ENCODE measurements at places on chromosomes 3 and 15. TPM values are rescaled to one million over a fixed set of nuclear protein-coding genes. Genes with fewer than 3 reads are reported as not detected.

- no peak for DNase-seq
These were observed at the start of gene CDCP1 for GRCh38 chr3:45145681-45146614. TSS of gene CDCP1 (minus strand) at chr3:45146378. CDS start at chr3:45146287, 91 bp downstream.

GRCh38 chr15:80710635-80711554 is 15.8 kb downstream of the ABHD17C start:
- no peak for DNase-seq

DNA sequence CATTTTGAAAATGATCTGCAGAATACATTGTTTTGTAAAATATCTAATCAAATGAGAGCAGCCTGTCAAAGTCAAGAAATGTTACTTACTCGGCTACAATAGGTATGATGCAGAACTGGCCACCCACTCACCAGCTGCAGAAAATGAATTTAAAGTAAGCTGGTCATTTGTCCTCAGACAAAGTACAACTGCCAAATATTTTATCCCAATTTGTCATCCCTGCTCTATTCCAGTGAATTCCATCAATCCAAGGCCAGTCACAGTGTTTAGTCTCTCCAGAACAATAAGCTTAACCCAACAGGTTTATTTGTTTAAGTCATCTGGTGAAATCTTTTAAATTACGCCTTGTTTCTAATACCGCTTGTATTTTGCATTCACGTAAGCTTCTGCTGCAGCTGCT is 46.6 kb upstream of the TCF12 start:
- DNase-seq: no peak

DNA sequence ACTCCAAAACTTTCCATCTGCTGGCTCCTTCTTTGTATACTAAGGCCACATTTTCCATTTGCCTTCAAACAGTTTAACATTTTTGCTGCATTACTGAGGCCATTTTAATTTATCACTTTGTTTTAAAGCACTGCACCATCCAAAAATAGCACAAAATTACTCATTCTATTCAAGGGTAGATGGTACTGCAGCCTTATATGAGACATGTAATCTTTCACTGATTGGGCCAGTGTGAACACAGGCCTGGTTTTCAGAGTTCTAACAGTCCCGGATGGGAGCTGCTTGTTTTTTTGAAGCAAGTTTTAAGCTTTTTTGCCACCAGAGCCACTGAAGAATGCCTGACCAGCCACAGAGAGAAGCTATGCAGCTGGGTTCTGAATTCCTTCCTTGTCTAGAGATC is 172.3 kb upstream of the TSC22D2 start:
- no peak for DNase-seq

- DNase-seq: peak; percentile 63
These were observed 489 bp downstream of the CSPG5 start for GRCh38 chr3:47578119-47578632.

DNA sequence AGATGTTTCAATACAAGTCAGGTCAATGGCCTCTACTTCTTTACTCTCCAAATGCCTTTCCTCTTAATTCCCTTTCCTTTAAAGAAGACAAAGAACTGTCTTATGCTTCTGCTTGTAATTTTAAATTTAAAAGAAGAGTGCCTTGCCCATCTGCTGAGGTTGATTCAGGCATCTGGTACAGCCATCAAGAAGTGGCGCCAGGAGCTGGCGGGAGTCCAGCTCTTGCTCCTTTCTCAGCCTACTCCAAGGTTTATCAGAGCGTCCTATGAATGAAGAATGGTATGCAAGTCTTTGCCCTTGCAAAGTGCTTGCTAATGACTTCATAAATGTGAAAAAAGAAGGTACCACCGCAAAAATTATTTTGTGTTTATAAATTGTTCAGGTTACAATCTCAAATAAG is 294.6 kb upstream of the TGFBR2 start:
- DNase-seq: no peak

DNA sequence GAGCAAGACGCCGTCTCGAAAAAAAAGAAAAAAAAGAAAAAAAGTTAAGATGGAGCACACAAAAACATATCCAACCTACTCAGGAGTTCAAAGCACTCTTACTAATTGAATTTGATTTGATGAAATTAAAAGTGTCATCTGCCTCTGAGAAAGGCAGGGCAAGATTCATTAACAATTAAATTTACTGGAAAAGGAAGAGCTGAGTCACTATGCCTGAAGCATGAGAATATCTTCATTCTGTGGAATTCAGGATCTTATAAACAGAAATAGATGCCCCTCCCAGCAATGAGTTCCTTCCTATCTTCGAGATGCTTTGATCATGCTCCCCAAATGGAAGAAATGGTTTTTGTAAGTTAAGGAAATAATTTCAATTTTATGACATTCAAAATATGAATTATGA is 61.0 kb upstream of the ST3GAL6 start:
- DNase-seq: no peak

DNA sequence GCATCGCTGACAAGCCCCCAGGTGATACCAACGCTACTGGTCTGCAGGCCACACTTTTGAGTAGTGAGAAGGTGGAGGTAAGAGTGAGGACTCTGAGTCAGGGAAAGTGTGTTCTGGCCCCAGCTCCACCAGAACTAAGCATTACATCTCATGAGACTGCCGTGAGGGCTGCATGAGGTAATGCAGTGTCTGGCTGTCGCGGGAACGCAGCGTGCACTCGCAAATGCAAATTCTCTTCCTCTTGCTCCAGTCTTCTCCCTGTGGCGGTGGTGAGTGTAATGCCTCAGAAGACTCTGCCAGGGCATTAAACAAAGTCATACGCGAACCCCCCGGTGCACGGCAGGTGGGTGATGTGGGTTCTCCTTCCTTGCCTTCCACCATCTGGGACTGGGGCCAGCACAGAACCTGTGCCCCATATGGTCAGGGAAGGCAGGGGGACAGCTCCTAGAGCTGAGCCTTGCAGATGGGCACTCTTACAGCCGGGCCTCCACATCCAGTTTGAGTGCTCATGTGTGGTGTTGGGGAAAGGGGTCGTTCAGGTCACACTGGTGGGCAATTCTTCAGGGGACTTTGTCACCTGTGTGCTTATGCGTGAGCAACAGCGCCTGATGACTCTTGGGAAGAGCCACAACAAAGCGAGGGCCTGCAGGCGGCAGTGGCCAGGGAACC is 175.8 kb downstream of the XXYLT1 start:
- no peak for DNase-seq

DNA sequence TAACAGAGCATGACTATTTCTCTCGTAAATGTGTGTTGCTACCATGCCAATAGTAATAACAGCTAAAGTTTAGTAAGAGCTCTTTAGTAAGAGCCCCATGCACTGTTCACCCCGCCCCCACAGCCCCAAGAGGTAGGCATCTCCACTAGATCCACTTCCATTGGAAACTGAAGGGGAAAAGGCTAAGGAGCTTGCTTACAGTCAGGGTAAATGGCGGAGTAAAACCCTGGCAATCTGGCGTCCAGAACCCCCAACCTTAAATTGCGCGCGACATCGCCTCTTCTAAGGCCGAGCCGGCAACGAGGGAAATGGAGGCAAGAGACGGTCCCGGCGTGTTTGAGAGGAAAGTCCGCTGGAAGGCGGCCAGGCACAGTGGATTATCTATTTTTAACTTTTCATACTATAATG is 654 bp upstream of the C3orf38 start:
- DNase-seq: no peak

GRCh38 chr3:40302784-40303183 is 6.7 kb upstream of the EIF1B start:
- DNase-seq: no peak

DNA sequence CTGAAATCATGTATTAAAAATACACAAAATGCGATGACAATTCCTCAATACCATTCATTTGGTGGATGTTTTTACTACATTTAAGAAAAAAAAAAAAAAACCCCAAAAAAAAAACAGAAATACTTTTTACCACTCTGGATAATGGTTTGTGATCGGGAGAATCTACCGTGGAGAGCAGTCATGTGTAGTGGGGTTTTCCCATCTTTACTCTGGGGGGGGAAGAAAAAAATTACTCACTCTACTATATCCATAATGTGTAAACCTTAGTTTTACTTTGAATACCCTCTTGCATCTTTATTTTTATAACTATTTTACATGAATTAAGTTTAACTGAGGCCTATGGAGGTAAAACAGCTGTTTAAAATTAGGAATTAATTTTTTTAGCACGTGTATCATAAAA is 83.3 kb downstream of the ANKRD28 start:
- no peak for DNase-seq

DNA sequence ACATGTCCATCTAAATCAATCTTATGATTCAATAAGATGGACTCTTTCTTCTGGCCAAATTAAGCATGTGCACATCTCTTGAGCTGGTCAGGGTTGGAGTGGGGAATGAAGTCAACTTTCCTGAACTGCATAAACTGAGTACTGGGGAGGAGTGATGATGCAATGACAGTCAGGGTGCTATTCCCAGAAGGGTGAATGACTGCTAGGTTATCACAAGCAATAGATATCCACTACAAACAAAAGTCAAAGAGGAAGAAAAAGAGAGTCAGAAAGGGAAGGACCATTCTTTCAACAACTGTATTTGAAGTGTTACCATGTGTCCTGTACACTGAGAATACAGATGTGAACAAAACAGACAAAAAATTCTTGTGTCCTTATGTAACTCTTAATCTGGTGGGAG is 70.0 kb downstream of the ALCAM start:
- no peak for DNase-seq

- no peak for DNase-seq
These were observed 33.2 kb upstream of the SPPL2A start for GRCh38 chr15:50798684-50799083.

- DNase-seq: no peak
These were observed 148.4 kb downstream of the RTP4 start for GRCh38 chr3:187516446-187517185.

DNA sequence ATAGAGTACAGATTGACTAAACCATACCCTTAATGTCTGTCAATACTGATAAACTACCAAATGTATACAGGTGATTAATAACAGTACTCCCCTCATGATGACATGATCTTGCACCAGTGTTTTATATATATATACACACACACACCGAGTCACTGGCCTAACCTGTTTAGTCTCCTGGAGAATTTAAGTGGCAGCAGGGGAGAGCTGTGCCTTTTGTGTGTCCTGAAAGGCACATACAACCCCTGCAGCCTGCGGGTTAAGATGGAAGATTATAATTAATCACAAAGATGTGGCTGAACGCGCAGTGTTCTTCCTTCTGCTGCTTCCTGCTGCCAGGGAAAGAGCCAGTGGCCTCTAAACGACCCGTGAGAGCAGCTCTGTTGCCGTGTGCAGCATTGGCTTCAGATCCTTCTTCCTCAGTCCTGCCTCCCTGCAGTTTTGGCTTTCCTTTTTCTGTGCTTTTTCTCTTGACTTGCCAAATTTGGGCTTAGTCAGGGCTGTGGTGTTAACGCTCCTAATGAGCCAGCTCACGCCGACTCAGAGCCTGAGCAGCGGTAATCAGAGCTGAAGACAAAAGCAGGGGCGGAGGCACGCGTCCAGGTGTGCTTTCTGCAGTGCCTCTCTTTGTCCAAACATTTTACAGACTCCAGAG is 42.5 kb upstream of the UBE3A start:
- DNase-seq: no peak

- DNase-seq: no peak
These were observed 21.3 kb upstream of the BHLHE40 start for GRCh38 chr3:4957978-4958377.

GRCh38 chr15:68025835-68026424 is 28.2 kb upstream of the PIAS1 start:
- DNase-seq: no peak

- DNase-seq: no peak
These were observed 78.8 kb upstream of the PRR23C start for GRCh38 chr3:139123377-139124095.

GRCh38 chr15:85785887-85786780 is 8.6 kb downstream of the KLHL25 start:
- DNase-seq: no peak

DNA sequence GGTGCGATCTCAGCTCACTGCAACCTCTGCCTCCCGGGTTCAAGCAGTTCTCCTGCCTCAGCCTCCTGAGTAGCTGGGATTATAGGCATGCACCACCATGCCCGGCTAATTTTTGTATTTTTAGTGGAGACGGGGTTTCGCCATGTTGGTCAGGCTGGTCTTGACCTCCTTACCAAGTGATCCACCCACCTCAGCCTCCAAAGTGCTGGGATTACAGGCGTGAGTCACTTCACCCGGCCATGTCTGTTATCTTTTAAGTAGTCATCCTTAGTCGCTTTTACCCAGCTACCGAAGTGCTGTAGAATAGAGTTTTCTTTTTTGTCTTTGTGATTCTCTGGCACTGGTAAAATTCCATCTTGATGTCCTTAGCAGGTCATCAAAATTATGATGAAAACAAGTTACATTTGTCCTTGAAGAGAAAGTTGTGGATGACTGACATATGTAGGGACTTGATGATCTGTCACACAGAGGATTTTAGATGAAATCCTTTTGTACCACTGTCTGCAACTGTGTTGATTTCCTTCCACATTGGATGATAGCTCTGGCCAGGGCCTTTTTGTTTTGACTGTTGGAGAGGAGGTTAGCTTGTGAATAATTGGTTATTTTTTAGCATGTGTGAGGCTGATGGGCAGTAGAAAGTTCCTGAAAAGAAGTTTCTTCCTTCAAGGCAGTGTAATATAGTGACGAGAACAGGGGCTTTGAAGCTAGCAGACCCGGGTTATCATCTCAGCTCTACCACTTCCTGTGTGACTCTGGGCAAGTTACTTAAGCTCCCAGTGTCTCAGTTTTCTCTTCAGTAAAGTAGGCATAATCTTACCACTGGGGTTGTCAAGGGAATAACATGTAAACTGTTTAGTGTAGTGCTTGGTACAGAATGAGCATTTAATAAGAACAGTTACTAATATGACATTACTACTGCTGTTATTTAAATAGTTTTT is 18.8 kb downstream of the ATG7 start:
- DNase-seq: no peak

- DNase-seq: no peak
These were observed 343.5 kb upstream of the TRIM42 start for GRCh38 chr3:140334132-140334929.

GRCh38 chr3:112799946-112800345 is 46.7 kb downstream of the CD200R1L start:
- DNase-seq: no peak

GRCh38 chr15:85412956-85413854 is 32.8 kb downstream of the AKAP13 start:
- DNase-seq: peak; percentile 64

GRCh38 chr3:183532620-183533411 is 22.7 kb downstream of the KLHL6 start:
- DNase-seq: no peak

GRCh38 chr3:178709051-178709450 is 172.8 kb downstream of the KCNMB2 start:
- DNase-seq: no peak

GRCh38 chr3:71998995-71999673 is 214.2 kb upstream of the PROK2 start:
- DNase-seq: no peak

SLC6A20 gene
- 8.2 TPM for total RNA-seq

BFSP2 gene
- not detected for total RNA-seq

C2CD4A gene
- not detected for total RNA-seq

CCDC39 gene
- total RNA-seq: 0.58 TPM

LRRN1 gene
- 10.4 TPM for total RNA-seq

HRG gene
- not detected for total RNA-seq

CASR gene
- not detected for total RNA-seq

MRPL47 gene
- 20.7 TPM for total RNA-seq

P2RY1 gene
- 8.6 TPM for total RNA-seq

EPHB3 gene
- total RNA-seq: 15.2 TPM

PPARG gene
- 37.8 TPM for total RNA-seq

TMEM212 gene
- total RNA-seq: not detected

NEK10 gene
- 1.9 TPM for total RNA-seq

PYGO1 gene
- 15.1 TPM for total RNA-seq

ALG1L2 gene
- 1.1 TPM for total RNA-seq

SENP7 gene
- 38.2 TPM for total RNA-seq

TWF2 gene
- 39.8 TPM for total RNA-seq

IGF1R gene
- total RNA-seq: 85.9 TPM

SLC24A5 gene
- 0.89 TPM for total RNA-seq

DISP2 gene
- 2.1 TPM for total RNA-seq
